ENCODE measurements at places on chromosomes 1 and 21.

- no peak for DNase-seq
Observed at GRCh38 chr1:108665771-108666170, 4.9 kb upstream of the HENMT1 start.

GRCh38 chr1:100517515-100517914 is 20.4 kb upstream of the GPR88 start:
- no peak for DNase-seq

- peak; percentile 96 for DNase-seq
Observed at GRCh38 chr21:42674351-42674940, 21.0 kb downstream of the PDE9A start.

DNA sequence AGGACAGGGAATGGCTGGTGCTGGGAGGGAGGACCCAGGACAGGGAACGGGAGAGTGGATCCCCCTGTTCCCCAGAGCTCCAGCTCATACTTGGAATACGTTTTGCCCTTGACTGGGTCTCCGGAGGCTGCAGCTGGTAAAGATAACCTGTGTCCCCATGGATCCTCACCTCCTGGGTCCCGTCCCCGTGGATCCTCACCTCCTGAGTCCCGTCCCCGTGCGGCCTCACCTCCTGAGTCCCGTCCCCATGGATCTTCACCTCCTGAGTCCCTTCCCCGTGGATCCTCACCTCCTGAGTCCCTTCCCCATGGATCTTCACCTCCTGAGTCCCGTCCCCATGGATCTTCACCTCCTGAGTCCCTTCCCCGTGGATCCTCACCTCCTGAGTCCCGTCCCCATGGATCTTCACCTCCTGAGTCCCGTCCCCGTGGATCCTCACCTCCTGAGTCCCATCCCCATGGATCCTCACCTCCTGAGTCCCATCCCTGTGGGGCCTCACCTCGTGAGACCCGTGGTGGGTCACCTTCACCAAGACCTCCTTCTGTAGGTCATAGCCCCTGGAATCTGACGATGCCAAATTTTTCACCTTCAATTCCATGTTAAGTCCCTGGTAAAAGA is 61.4 kb downstream of the SCCPDH start:
- no peak for DNase-seq

DNA sequence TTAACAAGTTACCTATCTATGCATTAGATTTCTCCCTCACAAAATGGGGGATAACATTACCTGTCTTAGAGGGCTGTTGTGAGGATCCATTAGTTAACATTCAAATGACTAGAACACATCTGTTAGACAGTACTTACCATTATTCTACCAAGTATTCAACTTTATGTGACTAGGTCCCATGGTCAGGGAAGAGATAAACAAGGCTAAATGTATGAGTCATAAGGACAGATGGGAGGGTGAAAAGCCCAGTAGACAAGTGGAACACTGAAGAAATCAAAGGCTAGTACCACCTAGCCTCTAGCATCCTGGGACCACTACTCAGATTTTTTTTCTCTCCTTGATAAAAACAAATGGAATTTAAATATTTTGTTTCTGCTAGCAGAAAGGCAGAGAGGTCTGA is 9.0 kb upstream of the VHLL start:
- DNase-seq, result no peak

DNA sequence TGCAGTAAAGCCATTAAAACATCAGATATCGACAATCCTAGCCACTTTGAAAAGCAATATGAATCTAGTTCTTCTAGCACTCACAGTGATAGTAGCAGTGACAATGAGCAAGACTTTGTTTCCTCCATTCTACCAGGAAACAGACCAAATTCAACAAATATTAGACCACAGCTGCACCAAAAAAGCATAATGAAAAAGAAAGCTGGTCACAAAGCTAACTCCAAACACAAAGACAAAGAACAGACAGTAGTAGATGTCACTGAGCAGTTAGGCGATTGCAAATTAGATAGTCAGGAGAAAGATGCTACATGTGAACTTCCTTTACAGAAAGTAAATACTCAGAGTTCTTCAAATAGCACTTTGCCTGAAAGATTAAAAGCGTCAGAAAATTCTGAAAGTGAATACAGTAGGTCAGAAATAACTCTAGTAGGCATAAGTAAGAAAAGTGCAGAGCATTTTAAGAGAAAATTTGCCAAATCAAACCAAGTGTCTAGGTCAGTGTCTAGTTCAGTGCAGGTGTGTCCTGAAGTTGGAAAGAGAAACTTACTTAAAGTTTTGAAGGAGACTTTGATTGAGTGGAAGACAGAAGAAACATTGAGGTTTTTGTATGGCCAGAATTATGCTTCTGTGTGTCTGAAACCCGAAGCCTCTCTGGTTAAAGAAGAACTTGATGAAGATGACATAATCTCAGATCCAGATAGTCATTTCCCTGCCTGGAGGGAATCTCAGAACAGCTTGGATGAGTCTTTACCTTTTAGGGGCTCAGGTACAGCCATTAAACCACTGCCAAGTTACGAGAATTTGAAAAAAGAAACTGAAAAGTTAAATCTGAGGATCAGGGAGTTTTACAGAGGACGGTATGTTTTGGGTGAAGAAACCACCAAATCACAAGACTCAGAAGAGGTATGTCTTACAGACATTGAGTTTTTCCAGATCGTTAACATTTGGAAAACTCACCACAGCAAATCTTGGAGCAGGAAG is 24.9 kb downstream of the RPAP2 start:
- no peak for DNase-seq

- peak; percentile 83 for DNase-seq
Observed at GRCh38 chr1:25765136-25765922, 34.7 kb upstream of the SELENON start.
